ENCODE measurements at places on chromosomes 6 and 20. TPM values are rescaled to one million over a fixed set of nuclear protein-coding genes. Genes with fewer than 3 reads are reported as not detected.

The SENP6 gene
- total RNA-seq, result 93.5 TPM

DNA sequence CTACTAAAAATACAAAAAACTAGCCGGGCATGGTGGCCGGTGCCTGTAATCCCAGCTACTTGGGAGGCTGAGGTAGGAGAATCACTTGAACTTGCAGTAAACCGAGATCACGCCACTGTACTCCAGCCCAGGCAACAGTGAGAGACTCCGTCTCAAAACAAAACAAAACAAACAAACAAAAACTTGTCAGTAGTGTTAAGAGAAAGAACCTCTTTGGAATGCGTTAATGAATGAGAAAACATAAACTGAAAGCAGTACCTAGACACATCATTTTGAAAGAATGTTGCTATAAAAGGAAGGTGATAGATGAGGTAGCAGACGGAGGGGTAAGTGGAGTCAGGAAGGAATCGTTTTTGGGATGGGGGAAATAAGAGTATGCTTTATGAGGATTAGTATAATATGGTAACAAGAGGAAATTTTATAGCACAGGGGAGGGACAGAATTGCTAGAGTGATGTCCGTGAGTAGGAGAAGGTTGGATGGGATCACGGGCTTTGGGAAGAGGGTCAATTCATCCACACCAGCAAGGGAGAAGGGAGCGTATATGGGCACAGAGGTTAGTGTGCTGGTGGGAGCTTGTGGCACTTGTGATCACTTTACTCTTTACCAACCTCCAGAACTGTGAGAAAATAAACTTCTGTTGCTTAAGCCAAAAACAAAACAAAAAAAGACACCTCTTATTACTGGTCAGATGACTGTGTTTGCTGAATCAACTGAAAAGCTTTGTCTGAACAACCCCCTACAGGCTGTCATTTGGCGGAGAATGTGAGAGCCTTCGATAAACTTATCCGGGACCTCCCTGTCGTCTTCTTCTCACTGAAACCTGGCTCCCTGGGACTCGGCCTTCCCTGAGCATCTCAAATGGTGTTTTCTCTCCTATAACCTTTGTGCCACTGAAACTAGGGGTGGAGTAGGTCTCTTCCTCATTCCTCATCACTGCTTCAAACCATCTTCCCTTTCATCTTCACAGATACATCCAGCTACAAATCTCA, 48.9 kb upstream of the TFAP2A start:
- H3K36me3 ChIP-seq, result no peaks in the 10 kb centered on the region
- H3K27ac ChIP-seq, result no peak overlapping the region
- H3K4me1 ChIP-seq, result no peaks in the 10 kb centered on the region
- H3K27me3 ChIP-seq, result no peaks in the 10 kb centered on the region
- H3K4me3 ChIP-seq, result no peak overlapping the region
- DNase-seq, result no peak

GRCh38 chr20:43878776-43879175, 35.9 kb upstream of the TOX2 start:
- no peaks in the 10 kb centered on the region for H3K27me3 ChIP-seq
- no peak overlapping the region for H3K4me3 ChIP-seq
- no peaks in the 10 kb centered on the region for H3K36me3 ChIP-seq
- no peaks in the 10 kb centered on the region for H3K4me1 ChIP-seq
- no peak for DNase-seq

GRCh38 chr20:20199361-20200160, 147.2 kb downstream of the CFAP61 start:
- no peak overlapping the region for H3K27ac ChIP-seq

DNA sequence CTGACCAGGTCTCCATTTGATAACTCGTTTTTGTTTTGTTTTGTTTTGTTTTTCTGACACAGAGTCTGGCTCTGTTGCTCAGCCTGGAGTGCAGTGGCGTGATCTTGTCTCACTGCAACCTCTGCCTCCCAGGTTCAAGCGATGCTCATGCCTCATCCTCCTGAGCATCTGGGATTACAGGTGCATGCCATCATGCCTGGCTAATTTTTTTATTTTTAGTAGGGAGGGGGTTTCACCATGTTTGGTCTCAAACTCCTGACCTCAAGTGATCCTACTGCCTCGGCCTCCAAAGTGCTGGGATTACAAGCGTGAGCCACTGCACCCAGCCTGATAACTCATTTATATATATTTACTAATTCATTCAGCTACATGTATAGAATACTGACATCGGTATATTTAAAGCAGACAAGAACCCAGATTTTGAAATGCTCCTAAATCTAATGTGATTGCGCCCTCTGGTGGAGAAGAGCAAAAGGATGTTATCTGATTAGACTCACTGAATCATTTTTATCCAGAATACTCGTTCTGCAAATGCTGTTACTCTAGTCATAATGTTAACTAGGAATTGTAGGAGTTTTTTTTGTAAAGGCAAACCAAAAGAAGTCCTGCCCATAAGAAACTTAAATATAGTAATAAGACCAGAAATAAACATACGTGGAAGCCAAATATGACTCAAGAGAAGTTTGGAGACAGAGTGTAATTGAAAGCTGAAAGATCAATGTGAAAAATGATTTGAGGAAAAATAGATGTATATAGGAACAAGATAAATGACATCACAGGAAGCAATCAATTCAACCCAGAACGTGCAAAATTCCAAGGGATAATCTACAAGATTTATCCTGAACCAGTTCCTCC, 5.3 kb upstream of the COL12A1 start:
- H3K27me3 ChIP-seq, result peaks cover 22% of the 10 kb centered on the region
- no peak for DNase-seq
- H3K27ac ChIP-seq, result no peak overlapping the region
- H3K36me3 ChIP-seq, result no peaks in the 10 kb centered on the region

The MMP24 gene
- 0.98 TPM for total RNA-seq

Data from breast epithelium (tissue), 4 donors.